ENCODE measurements at places on chromosomes 6 and 20. TPM values are rescaled to one million over a fixed set of nuclear protein-coding genes. Genes with fewer than 3 reads are reported as not detected.

DNA sequence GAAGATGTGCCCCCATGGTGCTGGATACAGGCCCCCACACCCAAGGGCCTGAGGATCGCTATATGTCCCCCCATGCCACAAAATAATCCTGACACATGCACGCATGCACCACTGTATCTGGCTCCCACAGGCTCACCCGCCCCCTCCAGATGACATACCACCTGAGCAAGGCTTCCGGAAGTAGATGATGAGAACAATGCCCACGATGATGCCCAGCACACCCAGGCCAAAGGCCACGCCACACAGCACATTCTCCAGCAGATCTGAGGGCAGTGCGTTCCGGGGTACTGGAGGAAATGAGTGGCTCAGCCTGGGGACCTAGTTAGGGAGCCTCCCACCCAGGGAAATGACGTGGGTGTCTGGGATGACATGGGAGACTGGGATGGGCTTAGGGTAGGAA is 3.8 kb downstream of the HLA-DMA start:
- no peak for DNase-seq

Gene FOXC1
- 94.3 TPM for total RNA-seq

GRCh38 chr6:110191477-110191876 is 11.2 kb downstream of the CDC40 start:
- DNase-seq, result no peak

- DNase-seq, result no peak
Observed at GRCh38 chr6:117311310-117311709, 46.0 kb downstream of the VGLL2 start.
